Brain (organoid and tissue), 16 donors: ENCODE measurements at places on chromosomes 2 and 18.

- no peak for DNase-seq
Observed at GRCh38 chr2:191247381-191248057, 2.3 kb downstream of the MYO1B start.

- DNase-seq: no peak
Observed at GRCh38 chr2:98665677-98666076, 57.3 kb downstream of the UNC50 start.

DNA sequence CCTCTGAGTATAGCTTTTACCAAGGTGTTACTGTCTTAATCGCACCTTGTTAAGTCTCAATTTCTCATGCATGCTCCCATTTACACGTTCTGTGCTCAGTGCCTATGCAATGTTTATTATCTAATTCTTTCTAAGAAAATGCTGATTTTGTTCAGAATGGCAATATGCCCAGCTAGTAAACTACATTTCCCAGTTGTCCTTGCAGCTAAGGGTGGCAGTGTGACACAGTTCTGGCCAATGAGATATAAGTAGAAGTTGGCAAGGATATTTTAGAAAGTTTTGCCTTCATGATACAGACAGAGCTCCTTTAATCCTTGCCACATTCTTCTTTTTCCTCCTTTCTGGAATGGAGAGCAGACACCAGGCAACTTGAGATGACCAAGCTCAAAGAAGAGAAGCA is 45.3 kb downstream of the POLE4 start:
- peak; percentile 62 for DNase-seq

GRCh38 chr2:72765997-72766609 is 59.7 kb downstream of the EXOC6B start:
- DNase-seq: no peak

DNA sequence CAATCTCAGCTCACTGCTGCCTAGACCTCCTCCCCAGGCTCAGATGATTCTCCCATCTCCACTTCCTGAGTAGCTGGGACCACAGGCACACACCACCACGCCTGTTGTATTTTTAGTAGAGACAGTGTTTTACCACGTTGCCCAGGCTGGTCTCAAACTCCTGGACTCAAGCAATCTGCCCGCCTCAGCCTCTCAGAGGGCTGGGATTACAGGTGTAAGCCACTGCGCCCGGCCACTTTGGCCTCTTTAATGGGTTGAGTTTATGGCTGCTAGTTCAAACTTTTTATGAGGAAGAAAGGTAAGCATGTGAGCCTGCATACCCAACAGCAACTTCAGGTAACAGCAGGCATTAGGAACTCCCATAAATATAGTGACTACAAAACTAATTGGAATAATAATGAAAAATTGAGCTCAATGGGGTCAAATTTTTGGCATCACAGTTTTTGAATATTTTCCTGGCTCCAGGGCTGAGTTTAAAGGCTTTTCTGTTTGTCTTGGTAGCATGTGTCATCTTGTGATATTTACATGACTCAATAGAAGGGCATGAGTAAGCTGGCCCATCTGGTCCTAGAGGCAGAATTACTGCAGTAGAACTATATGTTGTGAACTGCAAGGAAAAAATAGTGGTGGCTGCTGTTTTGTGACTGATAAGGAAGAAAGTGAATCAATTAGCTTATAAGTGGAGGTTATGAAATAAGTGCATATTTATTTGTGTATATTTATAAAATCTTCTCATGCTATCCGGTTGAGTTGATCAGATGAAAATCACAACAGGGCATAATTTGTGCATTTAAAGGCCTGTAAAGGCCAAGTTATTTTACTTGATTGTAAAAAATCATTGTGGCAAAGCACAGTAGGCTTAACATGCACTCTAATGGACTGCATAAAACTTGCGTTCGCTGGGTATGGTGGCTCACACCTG is 24.8 kb downstream of the GALM start:
- no peak for DNase-seq

GRCh38 chr2:203948733-203949132 is 12.2 kb downstream of the ICOS start:
- no peak for DNase-seq

- no peak for DNase-seq
Observed at GRCh38 chr2:15729709-15730544, 138.3 kb downstream of the DDX1 start.

DNA sequence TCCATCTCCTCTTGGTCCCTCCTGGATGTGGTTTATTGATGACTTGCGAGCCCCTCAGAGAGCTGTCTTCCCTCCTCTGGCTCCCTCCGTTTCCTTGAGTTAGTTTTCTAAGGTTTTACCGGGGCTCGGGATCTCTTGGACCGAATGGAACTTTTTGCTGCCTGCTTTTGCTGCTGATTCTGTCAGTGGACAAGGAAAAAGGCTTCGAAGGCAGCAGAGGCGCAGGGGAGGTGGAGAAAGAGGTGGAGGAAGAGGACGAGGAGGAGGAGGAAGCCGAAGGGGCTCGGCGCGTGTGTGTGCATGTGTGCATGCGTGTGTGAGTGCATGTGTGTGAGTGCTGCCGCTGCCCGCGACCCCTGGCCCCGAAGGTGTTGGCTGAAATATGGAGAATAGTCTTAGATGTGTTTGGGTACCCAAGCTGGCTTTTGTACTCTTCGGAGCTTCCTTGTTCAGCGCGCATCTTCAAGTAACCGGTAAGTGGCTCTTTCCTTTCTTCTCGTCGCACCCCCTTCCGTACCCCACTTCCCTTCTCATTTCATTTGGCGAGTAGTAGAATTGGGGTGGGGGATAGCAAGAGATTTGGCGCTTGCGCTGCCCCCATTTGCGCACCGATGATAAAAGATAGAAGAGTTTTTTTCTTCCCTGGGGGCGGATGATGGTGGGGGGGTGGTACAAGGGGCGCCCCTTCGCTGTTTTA is 557 bp downstream of the DCC start:
- DNase-seq: no peak

DNA sequence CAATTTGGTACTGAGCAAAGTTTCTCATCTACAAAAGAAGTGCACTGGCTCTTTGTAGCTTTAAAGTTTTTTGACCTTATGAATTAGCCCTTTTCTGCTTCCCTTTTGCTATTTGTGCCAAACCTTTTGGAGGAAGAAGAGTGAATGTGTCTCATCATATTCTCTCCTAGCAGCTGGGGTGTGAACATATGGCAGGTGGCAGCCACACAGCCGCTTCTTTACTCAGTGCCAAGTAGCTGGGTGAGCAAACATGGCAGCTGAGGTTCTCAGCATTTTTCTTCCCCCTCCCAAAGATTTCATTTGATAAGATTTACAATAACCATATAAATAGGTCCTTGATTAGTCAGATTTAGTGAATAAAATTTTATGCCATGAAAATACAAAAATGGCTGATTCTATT is 46.7 kb upstream of the STK17B start:
- DNase-seq: no peak

- DNase-seq: no peak
Observed at GRCh38 chr2:233453111-233453915, 99.0 kb downstream of the DGKD start.

- DNase-seq: no peak
Observed at GRCh38 chr2:215652388-215652787, 216.5 kb upstream of the FN1 start.

DNA sequence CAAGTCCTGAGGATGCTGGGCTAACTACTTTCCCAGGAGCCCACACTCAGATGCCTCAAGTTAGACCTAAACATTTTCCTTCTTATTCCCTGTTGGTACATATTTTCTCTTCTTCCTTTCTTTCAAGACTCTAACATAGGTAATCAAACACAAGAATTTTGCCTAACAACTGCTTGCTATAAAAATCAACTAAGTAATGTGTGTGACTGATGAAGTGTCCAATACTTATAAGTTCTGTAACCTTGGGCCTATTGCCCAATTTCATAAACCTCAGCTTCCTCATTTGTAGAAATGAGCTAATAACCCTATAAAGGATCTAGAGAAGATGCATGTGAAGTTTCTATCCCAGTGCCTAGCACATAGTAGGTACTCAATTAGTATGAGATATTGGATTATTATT is 31.6 kb upstream of the PIK3C3 start:
- DNase-seq: no peak

GRCh38 chr2:94997981-94998930 is 27.3 kb upstream of the MAL start:
- no peak for DNase-seq

GRCh38 chr2:12451726-12452125 is 265.0 kb upstream of the TRIB2 start:
- DNase-seq: no peak

DNA sequence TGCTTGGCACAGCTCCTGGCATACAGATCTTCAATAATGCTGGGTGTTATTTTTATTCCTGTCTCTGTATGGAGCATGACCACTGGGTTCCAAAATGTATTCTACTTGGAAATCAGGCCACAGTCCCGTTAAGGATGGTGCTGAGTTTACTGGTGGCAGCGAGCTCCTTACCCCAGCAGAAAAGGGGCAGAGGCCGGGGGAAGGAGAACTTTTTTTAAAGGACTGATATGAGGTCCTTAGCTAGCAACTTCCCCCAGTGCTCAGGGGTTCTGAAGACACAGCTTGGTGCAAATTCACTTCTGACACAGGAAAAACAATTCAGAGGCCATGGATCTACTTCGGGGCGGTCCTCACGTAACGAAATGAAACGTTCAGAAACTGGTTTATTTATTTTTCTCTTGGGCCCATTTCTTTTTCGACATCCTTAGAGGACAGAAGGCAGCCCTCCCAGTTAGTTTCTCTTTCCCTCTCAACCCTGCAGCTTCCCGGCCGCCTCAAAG is 872 bp downstream of the RDH14 start:
- peak; percentile 33 for DNase-seq

- no peak for DNase-seq
Observed at GRCh38 chr2:26959331-26959730, 11.1 kb upstream of the MAPRE3 start.

- DNase-seq: no peak
Observed at GRCh38 chr2:101146535-101146934, 4.6 kb downstream of the TBC1D8 start.
